Keratinocyte (primary cell): ENCODE measurements at places on chromosomes 3 and 15. TPM values are rescaled to one million over a fixed set of nuclear protein-coding genes. Genes with fewer than 3 reads are reported as not detected.

DNA sequence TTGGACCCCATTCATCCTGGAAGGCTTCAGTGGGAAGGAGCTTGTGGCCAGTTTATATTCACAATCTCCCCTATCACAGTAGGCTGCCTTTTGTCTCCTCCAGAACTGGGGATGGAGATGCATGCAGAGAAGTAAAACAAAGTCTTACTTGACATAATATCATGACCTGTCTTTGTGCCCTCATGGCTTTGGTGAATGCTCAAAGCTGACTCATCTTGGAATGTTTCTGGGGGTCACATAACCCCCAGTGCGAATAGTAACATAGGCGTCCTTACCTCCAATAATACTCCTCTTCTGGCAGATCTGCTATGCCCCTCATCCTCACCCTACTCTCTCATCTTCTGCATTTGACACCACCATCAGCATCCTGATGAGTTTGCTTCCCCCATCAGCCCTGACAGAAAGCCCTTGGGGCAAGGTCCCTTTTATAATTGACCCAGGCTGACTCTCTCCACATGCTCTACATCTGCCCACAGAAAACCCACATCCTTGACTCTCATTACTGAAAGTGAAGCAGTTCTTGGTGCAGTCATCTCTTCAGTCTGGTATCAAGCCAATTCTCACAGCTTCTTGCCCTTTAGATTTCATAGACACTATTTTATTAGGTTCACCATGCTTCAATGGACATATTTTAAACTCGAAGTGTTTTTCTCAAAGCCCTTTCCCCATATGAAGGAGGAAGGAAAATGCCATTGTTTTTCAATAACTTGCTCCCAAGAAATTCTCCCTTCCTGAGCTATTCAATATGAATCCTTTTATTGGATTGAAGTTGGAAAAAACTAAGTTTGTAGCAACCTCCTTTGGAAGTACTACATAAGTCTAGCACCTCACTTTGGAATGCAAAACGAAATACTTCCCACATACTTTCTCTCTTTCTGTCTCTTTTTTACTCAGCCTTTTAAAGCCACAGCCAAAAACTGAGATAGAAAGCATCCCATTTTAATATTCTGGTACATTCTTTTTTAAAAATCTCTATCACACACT is 36.6 kb downstream of the OSTN start:
- no peak for DNase-seq

DNA sequence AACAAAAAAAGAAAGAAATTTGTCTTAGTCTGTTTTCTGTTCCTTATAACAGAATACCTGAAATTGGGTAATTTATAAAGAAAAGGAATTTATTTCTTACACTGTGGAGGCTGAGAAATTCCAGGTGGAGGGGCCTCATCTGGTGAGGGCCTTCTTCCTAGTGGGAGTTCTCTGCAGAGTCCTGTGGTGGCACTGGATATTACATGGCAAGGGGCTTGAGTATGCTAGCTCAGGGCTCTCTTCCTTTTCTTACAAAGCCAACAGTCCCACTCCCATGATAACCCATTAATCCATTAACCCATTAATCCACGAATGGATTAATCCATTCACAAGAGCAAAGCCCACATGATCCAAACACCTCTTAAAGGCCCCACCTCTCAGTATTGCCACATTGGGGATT is 2.9 kb upstream of the SATB1 start:
- DNase-seq = no peak

DNA sequence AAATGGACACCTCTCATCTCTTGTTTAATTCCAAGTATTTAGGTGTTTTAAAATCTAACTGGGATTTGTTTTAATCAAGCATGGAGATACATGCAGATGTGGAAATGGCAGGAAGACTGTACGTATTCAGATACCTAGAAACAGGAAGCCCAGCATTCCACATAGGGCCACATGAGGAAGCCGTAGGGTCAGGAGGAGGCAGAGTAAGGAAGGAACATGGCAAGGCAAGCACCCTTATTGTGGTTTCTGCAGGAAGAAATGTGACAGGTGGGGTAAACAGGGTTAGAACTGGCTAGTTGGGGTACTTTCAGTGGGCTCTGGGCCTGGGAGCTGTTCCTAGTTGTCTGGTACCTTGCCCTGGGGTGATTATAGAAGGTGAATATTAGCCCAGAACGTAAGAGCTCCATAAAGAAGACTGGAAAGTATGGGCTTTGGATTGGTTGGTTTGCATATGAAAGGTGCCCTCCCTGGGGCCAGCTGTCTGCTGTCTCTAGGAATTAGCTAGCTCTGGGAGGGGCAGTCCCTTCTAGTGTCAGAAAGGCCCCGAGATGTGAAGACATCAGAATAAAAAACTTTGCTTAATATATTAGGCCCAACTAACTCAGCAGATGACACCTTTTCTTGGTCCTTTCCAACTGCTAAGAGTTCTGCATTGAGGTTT is 107.7 kb upstream of the CADPS start:
- no peak for DNase-seq

- DNase-seq = no peak
Measured at GRCh38 chr3:153145454-153145853, 16.6 kb upstream of the RAP2B start.

DNA sequence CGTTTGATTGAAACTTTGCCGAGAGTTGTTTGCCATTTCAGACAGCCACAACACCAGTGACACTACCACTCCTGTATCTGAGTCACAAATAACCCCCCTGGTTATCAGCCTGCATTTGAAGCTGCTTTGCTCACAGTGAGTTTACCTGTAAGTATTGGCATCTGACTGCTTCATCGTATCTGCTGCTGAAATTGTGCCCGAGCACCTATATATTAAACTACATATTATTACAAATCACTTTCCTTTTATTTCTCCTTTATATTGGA is 39.2 kb upstream of the SPSB4 start:
- no peak for DNase-seq

Gene CD276
- polyA plus RNA-seq = 48.9 to 135 TPM (median 62.9 TPM) in 3 replicates

Gene ARHGEF26
- 1.4 to 2.2 TPM (median 2.0 TPM) in 3 replicates for polyA plus RNA-seq

Gene HRH1
- 10.0 to 15.1 TPM (median 13.9 TPM) in 3 replicates for polyA plus RNA-seq
